ENCODE measurements at places on chromosomes 5 and 9. TPM values are rescaled to one million over a fixed set of nuclear protein-coding genes. Genes with fewer than 3 reads are reported as not detected.

The DDX46 gene
- polyA plus RNA-seq = 45.4 TPM

The CATSPER3 gene
- polyA plus RNA-seq = 0.22 TPM

The OR13C3 gene
- polyA plus RNA-seq = not detected

The CXCL14 gene
- polyA plus RNA-seq = not detected

The RAD23B gene
- polyA plus RNA-seq = 214 TPM

The ST8SIA4 gene
- polyA plus RNA-seq = 0.02 TPM

The CCNJL gene
- polyA plus RNA-seq = 4.4 TPM

The DPM2 gene
- 25.3 TPM for polyA plus RNA-seq

The SPATA6L gene
- 1.0 TPM for polyA plus RNA-seq

The C7 gene
- 17.1 TPM for polyA plus RNA-seq

The NR2F1 gene
- 65.5 TPM for polyA plus RNA-seq

The CYSTM1 gene
- polyA plus RNA-seq = 14.9 TPM

The CCNI2 gene
- polyA plus RNA-seq = not detected

The PCDHB3 gene
- 0.15 TPM for polyA plus RNA-seq

The MYMK gene
- not detected for polyA plus RNA-seq

The PDLIM7 gene
- polyA plus RNA-seq = 268 TPM

The NDUFB6 gene
- polyA plus RNA-seq = 65.3 TPM

The CRHBP gene
- 0.33 TPM for polyA plus RNA-seq

The FBP2 gene
- polyA plus RNA-seq = not detected

The FAM221B gene
- polyA plus RNA-seq = not detected

The BAAT gene
- polyA plus RNA-seq = not detected

The SLC45A2 gene
- not detected for polyA plus RNA-seq

The LCN2 gene
- not detected for polyA plus RNA-seq

The MCIDAS gene
- polyA plus RNA-seq = not detected

The HSPB3 gene
- 0.67 TPM for polyA plus RNA-seq

The CARTPT gene
- not detected for polyA plus RNA-seq

The SLC36A3 gene
- polyA plus RNA-seq = not detected

The LCN10 gene
- not detected for polyA plus RNA-seq

The PCDHA1 gene
- 0.09 TPM for polyA plus RNA-seq
